Caudate nucleus (tissue), 63 donors: ENCODE measurements at places on chromosomes 6 and 20.

DNA sequence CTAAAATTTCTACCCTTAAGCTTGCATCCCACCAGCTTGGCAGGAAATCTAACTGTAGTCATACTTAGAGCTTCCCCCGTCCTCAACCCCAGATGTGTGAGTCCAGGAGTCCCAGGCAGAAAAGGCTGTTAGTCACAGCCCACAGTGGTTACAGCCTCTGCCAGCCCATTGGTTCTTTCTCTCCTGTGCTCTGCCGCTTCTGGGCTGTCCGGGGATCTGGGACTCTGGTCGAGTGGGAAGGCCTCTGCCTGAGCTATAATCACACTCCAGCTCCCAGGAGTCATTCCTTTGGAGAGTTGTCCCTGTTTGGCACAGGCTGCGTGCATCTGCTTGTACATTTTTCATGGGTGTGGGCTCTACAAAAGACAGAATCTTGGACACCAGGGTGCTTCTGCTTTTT, 45.6 kb upstream of the FYN start:
- no peak for DNase-seq

- no peak for DNase-seq
These were observed 27.8 kb downstream of the SLC23A2 start for GRCh38 chr20:4973330-4974097.

DNA sequence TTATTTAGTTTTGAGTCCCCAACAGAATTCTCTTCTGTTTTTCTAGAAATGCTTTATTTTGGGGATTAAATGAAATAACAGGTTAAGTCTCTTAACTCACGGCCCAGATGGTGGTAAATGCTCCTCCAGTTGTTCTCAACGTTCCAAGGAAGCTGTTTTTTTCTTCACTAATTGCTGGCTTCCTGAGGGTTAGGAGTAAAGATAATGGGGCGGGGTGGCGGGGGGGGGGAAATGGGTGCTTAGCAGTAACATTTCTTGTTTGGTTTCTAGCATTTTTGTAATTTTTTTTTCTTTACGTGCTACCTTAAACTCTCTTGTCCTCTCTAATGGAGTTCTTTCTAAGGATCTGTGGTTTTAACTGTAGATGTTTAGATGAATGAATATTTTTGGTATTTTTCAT, 2.2 kb downstream of the SRSF3 start:
- DNase-seq = no peak

DNA sequence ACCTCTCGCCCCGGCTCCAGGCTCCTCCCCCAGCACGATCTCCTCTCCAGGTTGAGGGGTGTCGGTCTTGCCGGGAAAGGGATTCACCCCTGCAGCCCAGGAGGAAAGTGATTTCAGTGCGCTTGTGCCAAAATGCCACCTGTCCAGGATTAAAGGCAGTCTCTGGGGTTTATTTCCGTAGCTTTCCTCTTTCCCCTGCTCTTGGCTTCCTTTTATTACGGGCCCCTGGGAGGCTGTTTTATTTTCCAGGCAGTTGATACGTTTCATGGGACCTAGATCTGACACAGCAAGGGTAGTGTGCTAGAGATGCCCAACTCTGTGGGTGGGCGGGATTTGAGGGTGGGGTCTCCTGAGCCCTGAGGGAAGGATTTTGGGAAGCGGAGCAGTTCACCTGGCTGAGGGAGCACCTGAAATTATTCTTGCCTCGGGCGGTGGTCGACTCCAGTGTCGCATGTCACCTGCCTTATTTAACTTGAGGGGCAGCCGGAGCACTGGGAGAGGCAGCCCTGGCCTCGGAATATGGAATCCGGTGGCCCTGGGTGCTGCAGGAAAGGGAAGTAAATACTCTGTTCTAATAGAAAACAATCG, 9.5 kb upstream of the NKX2-2 start:
- no peak for DNase-seq

GRCh38 chr6:6243846-6244245, 76.6 kb downstream of the F13A1 start:
- DNase-seq = no peak
